Pancreas (tissue), 10 donors: ENCODE measurements at places on chromosomes 6 and 20. TPM values are rescaled to one million over a fixed set of nuclear protein-coding genes. Genes with fewer than 3 reads are reported as not detected.

- H3K27ac ChIP-seq = peak overlapping the region; percentile 43
- H3K4me1 ChIP-seq = no peaks in the 10 kb centered on the region
- DNase-seq = no peak
- no peak overlapping the region for H3K4me3 ChIP-seq
- no peaks in the 10 kb centered on the region for H3K36me3 ChIP-seq
- H3K27me3 ChIP-seq = no peaks in the 10 kb centered on the region
Measured at GRCh38 chr6:22880686-22881433, 311.5 kb downstream of the HDGFL1 start.

DNA sequence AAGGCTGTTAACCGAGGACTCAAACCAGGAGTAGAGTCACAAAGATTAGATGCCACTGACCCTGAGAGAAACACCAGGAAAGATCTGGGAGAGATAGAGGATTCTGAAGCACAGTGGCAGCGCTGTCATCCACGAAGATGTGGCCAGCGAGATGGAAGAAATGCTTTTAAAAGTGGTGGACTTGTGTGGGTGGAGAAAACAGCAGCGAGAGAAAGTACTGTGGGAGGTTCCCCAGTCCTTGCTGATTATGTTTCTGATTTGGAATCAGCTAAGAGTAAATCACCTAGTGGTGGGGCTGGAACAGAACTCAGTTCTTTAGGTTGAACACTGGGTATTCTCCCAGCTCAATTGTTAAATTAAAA lies 435 bp upstream of the ZNF322 start:
- no peak for DNase-seq
- H3K36me3 ChIP-seq = no peaks in the 10 kb centered on the region

GRCh38 chr6:166580076-166581050 lies 6.1 kb downstream of the RAMACL start:
- no peak overlapping the region for H3K4me3 ChIP-seq
- no peak for DNase-seq
- H3K36me3 ChIP-seq = no peaks in the 10 kb centered on the region
- no peaks in the 10 kb centered on the region for H3K4me1 ChIP-seq

DNA sequence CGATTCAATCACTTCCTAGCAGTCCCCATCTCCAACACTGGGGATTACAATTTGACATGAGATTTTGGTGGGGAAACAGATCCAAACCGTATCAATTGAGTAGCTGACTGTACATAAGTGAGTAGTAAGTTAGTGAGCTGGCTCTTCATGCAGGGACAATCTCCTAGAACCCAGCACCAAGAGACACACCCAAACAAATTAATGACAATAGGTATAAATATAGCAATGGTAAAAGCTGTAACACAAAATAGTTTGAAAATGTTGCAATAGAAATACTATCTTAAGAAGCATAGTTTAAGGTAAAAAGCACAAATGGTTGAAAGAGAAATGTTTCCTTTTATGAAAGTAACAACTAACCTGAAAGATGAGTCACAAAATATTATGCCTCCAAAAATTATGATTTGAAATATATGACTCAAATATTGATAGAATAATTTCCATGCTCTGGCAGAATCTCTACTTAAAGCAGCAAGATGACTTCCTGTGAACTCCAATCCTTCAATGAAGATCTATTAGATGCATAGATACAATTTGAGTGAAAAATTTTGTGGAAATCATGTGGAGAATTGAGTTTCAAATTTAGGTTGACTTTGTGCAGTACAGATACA lies 5.4 kb upstream of the SIRPB1 start:
- H3K27me3 ChIP-seq = no peaks in the 10 kb centered on the region
- H3K27ac ChIP-seq = no peak overlapping the region
- no peak overlapping the region for H3K4me3 ChIP-seq
- no peak for DNase-seq

- no peak overlapping the region for H3K4me3 ChIP-seq
- H3K27ac ChIP-seq = no peak overlapping the region
- H3K4me1 ChIP-seq = peaks cover 5% of the 10 kb centered on the region
- DNase-seq = no peak
Measured at GRCh38 chr6:81561731-81562130, 190.8 kb downstream of the TENT5A start.

DNA sequence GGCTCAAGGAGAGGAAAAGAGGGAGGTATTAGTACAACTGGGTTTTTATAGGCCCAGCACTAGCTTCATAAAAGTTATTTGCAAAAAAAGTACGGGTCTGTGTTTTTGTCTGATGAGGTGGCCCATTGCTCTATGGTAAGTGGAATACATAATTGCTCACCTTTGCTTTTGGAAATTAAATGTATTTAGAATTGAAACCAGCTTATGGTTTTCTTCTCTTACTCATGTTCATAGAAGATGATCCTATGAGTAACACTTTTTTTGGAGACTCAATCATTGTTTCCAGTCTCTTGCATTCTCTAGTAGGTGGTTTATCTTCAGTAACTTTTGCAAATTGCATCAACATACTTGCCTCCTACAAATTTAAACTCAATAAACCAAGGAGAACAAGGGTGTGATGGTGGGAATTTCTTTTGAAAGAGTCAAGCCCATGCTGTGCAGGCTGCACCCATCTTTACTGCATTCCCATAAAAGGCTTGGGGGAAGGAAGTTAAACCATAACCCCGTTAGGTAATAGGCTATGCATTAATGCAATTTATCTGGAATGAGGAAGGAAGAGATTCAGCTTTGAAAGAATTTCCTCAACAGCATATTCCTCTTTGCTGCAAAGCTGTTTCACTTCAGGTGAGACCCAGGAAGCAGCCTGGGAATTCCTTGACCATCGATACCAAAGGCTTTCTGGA lies 48.5 kb upstream of the EDN1 start:
- H3K27me3 ChIP-seq = no peaks in the 10 kb centered on the region
- H3K27ac ChIP-seq = no peak overlapping the region
- DNase-seq = no peak
- H3K4me3 ChIP-seq = no peak overlapping the region
- H3K4me1 ChIP-seq = no peaks in the 10 kb centered on the region

DNA sequence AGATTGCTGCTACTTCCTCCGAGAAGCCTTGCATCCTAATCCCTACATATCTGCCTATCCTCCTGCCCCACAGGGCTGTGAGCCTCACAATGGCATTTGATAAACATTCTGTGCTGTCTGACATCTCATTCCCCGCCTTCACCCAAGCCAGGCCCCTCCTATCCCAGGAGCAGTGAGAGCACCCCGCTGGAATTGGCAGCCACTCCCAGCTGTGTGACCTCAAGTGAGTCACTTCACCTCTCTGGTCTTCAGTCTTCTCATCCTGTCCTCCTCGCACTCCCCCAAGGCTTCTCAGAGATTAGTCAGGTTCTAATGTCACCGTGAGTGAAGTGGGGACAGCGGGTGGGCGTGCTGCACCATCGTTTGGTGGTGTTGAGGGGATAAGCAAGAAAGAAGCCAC lies 81.7 kb downstream of the CDH22 start:
- H3K27ac ChIP-seq = no peak overlapping the region
- no peak overlapping the region for H3K4me3 ChIP-seq
- no peak for DNase-seq
- no peaks in the 10 kb centered on the region for H3K27me3 ChIP-seq

- no peak overlapping the region for H3K4me3 ChIP-seq
- no peaks in the 10 kb centered on the region for H3K27me3 ChIP-seq
- DNase-seq = no peak
- H3K36me3 ChIP-seq = no peaks in the 10 kb centered on the region
Measured at GRCh38 chr6:43891072-43891870, 121.3 kb downstream of the VEGFA start.

GRCh38 chr6:170107606-170108222 lies 183.2 kb downstream of the DLL1 start:
- H3K27me3 ChIP-seq = no peaks in the 10 kb centered on the region
- no peak overlapping the region for H3K27ac ChIP-seq
- no peak overlapping the region for H3K4me3 ChIP-seq

DNA sequence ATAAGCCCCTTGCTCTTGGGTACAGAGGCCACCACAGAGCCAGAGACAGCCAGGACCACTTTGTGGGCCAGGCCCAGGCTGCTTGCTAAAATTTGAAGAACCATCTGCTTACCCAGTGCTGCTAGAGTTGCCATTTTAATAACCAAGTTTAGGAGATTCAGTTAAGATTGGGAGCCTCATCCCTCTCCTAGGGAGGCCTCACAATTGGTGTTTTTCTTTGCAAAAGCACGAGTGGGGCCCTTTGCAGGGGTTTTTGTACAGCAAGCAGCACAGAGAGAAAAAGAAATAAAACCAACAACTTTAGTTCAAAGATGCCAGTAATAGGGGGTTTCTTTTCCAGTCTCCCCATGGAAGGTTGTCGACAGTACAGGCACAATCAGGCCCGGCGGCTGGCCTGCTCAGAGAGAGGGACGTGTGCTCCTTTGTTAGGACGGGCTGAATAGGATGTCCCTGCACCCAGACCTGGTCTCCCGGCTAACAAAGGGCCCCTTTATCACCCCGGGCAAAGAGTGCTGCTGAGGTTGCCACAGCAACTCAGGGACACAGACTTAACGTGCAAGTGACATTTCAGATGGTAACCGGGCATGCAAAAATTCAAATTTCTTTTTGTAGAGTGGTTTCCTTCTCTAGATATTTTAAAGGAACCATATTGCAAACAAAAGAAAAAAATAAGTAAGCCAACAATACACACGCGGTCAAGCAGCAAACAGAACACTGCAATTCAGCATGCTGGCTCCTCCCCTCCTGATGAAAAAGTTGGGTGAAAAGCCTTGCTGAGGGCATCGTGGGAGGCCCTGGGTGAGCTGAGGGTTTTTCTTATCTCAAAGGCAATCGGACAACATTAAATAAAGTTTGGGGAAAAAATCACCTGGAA lies 10.5 kb upstream of the TOX2 start:
- no peaks in the 10 kb centered on the region for H3K36me3 ChIP-seq
- no peaks in the 10 kb centered on the region for H3K27me3 ChIP-seq

DNA sequence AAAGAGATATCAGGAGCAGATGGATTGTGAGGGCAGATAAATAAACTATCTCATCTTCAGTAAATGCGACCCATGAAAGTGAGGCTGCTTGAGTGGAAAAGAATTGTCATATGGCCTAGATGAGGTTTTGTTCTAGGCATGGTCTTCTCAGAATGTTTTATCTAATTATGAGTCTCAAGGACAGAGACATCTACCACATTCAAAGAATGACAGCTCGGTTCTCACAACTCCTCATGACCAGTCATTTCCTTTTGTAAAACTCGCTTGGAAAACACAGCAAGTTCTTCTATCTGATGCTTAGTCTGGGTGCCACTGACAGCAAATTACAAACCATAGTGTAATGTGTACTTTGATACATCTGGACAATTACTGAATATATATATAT lies 140.5 kb downstream of the CCDC170 start:
- no peaks in the 10 kb centered on the region for H3K4me1 ChIP-seq
- H3K27ac ChIP-seq = no peak overlapping the region
- DNase-seq = no peak
- no peaks in the 10 kb centered on the region for H3K36me3 ChIP-seq

GRCh38 chr6:125194941-125195340 lies 41.4 kb downstream of the TPD52L1 start:
- H3K27ac ChIP-seq = no peak overlapping the region
- H3K36me3 ChIP-seq = no peaks in the 10 kb centered on the region
- no peak overlapping the region for H3K4me3 ChIP-seq

GRCh38 chr20:59153355-59153681 lies 10.3 kb upstream of the ZNF831 start:
- H3K4me3 ChIP-seq = no peak overlapping the region
- no peaks in the 10 kb centered on the region for H3K4me1 ChIP-seq
- H3K27ac ChIP-seq = no peak overlapping the region
- no peaks in the 10 kb centered on the region for H3K36me3 ChIP-seq
- no peaks in the 10 kb centered on the region for H3K27me3 ChIP-seq

DNA sequence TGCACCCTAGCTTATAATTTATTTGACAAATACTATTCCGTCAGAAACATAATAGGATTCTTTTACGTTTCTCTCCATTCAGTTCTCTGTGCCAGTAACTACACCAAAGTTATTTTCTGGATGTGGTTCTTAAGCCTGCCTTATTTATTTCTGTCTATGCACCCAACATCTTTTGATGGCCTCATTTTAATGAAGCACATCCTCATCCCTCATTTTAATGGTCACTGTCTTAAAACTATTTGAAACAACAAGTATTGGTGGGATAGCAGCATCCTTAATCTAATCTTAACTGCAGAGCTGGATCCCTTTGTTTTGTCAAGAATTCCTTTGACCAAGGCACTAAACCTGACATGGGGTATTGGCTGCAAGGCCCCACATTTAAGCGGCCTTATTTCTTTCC lies 11.0 kb downstream of the FAM135A start:
- no peaks in the 10 kb centered on the region for H3K27me3 ChIP-seq
- no peaks in the 10 kb centered on the region for H3K36me3 ChIP-seq
- no peak overlapping the region for H3K27ac ChIP-seq
- peaks cover 5% of the 10 kb centered on the region for H3K4me1 ChIP-seq

DNA sequence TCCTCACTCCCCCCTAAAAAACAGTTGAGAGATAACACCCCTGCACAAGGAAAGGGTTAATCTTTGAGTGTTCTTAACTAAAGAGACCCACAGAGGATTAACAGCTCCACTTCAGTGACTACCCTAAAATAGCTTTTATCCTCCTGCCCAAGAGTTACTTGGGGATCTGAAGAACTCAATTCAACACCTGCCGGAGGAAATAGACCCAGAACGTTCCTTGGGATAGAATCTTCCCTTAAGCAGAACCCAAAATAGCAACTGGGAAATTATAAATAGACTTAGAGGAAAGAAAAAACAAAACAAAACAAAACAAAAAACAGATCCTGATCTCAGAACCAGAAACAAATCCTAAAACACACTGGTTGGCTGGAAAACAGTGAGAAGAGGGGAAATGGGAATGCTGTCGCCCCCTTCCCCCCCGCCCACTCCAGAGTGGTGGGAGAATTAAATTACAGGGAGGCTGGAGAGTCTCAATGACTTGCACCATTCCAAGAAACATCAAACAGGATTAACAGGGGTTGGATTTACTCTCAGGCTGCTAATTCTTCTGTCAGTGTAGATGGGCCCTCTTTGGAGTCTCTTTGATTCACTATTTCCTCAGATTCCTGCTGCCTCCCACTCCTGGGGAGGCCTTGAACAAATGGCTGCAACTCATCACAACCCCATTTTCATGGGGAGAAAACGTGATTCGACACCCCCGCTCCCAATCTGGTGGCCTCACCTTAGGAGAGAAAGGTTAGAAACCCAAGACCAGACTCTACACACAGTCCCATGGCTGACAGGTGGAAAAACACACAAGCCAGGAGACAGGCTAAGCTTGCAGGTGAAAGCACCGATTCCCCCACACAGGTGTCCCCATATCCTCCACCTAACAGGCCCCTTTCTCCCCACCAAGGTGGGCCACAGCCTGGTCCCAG lies 1.4 kb downstream of the PLAGL2 start:
- no peak for DNase-seq
- H3K4me3 ChIP-seq = peak overlapping the region; percentile 98

GRCh38 chr6:156131221-156131903 lies 645.8 kb upstream of the ARID1B start:
- H3K4me3 ChIP-seq = no peak overlapping the region
- H3K36me3 ChIP-seq = no peaks in the 10 kb centered on the region
- H3K4me1 ChIP-seq = no peaks in the 10 kb centered on the region
- DNase-seq = no peak
- H3K27me3 ChIP-seq = no peaks in the 10 kb centered on the region
- no peak overlapping the region for H3K27ac ChIP-seq

The HTR1B gene
- total RNA-seq = 0.16 TPM

The RCAN2 gene
- 7.4 TPM for total RNA-seq

The RIMS1 gene
- 3.4 TPM for total RNA-seq

The FAM50B gene
- 4.9 TPM for total RNA-seq

The RSPH4A gene
- total RNA-seq = 0.23 TPM
